ENCODE measurements at places on chromosomes 6 and 20.

DNA sequence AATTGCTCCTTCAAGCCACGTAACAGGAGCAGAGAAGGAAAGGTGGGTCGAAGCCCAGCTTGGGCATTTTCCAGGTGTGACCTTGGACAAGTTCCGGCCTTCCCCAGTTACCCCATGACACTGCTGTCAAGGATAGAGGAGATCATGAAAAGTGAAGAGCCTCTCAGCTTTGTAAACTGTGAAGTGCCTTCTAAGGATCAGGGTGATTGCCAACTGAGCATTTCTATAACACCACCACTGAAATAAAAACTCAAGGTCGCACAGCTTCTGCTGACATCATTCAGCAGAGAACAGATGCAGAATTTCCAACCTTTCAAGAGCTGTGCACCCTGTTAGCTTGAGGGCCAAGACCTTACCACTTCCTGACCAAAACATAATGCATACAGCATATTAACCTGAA lies 24.0 kb upstream of the ZMYND8 start:
- no peak for DNase-seq

DNA sequence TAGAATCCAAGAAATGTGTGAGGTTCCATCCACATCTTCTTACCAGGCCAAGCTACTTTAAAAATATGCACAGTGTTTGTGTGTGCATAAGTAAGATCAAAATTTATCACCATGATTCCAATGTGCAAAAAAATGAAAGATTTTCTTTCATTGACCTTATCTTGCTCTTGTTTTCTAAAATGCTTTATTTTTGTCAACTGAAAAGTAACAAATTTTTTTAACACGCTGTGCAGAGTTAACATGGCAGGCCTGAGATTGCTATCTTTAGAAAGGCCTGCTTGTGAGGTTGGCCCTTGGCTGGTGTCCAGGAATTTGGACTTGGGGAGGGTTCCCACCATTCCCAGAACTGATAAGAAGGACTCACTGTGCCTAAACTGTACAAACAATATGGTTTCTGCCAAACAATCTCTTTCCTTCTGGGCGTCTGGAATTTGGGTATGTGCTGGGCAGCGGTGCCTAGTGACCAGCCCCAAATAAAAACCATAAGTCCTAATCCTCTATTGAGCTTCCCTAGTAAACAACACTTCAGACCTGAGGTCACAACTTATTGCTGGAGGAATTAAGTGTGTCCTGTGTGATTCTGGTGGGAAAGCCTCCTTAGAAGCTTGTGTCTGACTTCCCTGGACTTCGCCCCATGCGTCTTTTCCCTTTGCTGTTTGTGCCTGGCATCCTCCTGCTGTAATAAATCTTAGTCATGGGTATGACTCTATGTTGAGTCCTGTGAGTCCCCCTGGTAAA lies 19.8 kb upstream of the MYLIP start:
- DNase-seq = no peak

DNA sequence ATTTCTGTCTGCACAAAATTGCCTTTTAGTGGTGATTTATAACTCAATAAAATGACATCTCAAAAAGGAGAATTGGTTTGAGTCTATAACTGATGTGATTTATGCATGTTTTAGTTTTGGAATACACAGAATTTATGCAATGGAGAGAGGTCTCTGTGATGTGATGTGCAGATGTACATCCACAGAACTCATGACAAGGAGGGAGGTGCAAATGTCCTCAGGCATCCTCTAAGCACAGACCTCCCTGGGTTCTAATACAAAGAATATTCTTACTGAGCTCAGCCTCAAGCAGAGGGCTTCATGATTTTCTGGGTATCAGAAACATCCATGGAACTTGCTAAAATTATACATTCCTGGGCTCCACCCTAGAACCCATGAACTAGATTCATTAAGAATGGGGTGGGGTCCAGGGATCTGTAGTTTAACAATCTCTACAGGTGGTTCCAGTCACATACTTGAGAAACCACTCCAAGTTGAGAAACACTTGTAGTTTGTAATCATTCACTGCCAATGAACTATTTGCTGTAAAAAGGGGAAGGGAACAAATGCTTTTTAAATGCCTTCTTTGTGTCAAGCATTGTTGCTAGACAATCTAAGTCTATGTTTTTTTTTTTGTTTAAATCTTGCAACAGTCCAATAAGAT lies 60.2 kb upstream of the NEDD9 start:
- DNase-seq = no peak

GRCh38 chr6:100475554-100476320 lies 11.0 kb upstream of the SIM1 start:
- DNase-seq = no peak

- DNase-seq = no peak
These were observed 47.3 kb downstream of the LY86 start for GRCh38 chr6:6635869-6636268.

- DNase-seq = no peak
These were observed 494.7 kb downstream of the CD83 start for GRCh38 chr6:14612016-14612980.

GRCh38 chr6:89217299-89217910 lies at the start of gene GABRR1:
GABRR1 (minus strand) TSS chr6:89217358; CDS start chr6:89217322, 36 bp downstream.
- DNase-seq = no peak

GRCh38 chr6:152100183-152100618 lies 292.7 kb downstream of the ESR1 start:
- no peak for DNase-seq

DNA sequence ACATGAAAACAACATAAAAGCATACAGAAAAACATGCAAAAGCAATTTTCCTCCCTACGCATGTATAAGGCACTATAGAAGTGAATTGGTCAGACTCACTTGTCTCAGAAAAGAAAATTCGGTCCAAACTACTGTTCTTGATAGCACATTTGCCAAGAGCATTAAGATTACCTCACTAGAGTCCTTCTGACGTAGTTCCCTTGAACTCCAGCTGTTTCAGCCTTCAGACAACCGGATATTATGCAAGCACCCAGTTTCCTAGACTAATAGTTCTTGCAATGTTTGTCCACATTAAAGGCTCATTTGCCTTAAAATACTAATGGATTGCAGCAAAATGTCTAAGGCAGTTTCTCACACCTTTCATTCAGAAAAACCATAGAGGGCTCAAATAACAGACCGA lies 2.5 kb upstream of the CASS4 start:
- DNase-seq = no peak

GRCh38 chr20:63132131-63132714 lies 83.7 kb downstream of the YTHDF1 start:
- DNase-seq = no peak

DNA sequence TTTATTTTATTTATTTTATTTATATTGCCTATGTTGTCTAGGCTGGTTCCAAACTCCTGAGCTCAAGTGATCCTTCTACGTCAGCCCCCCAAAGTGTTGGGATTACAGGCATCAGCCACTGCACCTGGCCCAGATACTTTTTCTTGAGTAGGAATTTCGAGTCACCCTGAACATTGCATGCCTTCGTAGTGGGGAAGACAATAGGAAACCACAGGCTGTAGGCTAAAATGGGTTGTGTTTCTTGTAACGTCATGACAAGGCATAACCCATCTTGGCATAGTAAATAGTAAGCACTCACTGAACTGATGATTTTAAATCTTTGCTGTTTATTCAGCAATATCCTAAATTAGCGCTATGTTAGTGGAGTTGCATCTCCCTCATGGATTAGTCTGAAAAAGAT lies 34.9 kb downstream of the PTPN1 start:
- DNase-seq = no peak

DNA sequence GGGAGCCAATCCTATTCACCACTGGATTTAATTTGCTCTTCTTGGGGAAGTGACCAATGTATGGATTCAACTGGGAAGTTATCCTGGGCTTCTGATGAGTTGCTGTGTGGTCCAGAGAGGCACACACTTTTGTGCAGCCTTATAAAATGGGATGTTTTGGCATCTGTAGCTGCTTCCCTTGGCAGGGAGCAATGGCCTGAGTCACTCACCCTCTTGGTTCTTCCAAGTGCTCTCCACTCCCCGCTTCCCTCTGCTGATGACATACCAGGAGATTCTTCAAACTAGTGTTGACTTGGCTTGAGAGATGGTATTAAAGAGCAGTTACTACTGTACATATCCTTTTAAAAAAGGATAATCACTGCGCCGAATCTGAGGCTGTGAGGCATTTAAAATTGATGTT lies 105.8 kb downstream of the JARID2 start:
- no peak for DNase-seq

GRCh38 chr6:47247227-47247797 lies 62.4 kb downstream of the TNFRSF21 start:
- DNase-seq = peak; percentile 31

GRCh38 chr20:2659547-2659946 lies 4.5 kb downstream of the IDH3B start:
- DNase-seq = no peak

DNA sequence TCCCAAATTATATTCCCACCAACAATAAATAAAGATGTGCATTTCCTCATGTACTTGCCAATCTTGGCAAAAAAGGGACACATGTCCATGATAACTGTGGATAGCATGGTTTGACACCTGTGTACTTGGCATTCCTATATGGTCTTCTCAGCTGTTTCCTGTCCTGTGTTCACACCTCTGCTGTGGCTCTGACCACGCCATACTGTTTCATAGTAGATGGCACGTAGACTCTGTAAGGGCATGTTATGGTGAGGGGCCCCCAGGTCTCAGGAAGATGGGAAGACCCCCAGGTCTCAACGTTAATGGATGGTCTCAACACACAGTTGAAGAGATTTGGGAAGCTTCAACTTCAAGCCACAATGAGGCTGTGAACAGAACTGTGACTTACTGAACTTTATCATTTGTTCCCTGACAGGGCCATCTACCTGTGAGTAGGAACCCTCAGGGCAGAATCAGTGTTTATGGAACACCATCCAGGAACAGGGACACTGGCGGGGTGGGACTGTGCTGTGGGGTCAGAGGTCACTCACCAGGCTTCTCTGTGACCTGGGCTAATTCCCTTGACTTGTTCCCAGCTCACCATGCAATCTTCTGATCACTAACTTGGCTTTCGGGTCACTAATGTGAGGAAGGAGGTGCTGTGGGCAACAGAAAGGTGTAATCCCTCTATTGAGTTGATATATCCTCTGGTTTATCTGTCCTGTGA lies 11.8 kb downstream of the ZBTB24 start:
- no peak for DNase-seq

DNA sequence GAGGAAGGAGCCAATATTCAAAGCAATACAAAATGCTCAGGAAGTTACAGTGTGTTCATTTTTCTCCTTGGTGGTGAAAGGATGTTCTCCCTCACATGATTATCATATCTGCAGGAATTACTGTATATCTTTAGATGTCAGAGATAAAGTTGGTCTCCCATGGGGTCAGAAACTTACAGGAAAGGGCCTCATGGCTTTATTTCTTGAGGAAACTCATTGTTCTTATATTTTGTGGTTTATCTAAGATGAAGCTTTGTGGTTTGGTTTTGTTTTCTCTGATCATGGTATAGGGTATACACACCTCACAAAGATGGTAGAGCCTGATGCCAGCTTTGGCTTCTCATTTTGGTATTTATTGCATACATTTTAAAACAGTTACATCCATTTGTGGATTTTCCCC lies 100.5 kb upstream of the STXBP5 start:
- no peak for DNase-seq

DNA sequence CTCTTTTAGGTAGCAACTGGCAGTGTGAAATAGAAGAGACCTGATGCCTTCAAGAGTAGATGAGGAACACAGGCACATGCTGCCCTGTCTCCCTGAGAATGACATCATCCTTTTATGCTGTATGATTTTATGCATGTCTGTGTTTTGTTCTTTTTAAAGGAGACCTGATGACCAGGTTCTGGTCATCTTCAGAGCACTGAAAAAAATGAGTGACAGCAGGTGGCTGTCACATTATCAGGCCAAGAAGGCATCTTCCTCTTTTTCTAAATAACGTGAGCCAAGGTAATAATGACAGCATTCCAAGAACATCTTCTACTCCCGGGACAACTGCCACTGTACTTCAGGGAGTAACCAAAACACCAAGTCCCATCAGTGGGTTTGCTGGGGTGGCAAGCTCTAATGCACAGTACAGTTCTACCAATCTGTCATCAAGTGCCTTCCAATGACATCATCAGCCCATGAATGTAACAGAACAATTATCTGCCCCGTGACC lies 28.9 kb downstream of the CNKSR3 start:
- DNase-seq = no peak

DNA sequence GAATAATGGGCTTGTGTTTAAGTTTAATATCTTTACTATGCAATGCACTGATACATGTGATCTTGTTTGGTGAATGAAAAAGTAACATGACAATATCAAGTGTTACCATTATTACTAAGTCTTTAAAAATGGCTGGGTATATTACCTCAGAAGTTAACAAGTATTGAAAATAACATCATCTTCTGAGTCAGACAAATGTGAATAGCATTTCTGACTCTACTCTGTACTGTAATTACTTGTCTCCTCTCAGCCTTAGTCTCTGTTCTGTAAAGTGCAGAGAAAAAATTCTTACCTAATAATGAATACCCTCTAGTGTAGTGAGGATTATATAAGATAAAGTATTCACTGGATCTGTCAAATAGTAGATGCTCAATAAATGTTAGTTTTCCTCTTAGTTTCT lies 47.0 kb upstream of the GCLC start:
- DNase-seq = no peak

DNA sequence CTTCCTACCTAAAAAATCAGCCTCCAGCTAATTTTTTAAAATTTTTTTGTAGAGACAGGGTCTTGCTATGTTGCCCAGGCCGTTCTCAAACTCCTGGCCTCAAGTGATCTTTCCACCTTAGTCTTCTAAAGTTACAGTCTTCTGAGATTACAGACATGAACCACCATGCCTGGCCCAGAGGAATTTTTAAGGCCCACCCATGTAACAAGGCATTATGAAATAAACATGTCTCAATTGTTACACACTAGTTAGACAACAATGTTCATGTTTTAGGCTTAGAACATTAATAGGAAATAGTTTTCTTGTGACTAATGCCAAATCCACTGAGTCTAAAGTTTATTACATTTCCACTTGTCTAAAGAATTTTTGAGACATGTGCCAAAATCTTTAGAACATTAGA lies 221.2 kb downstream of the LAMA2 start:
- no peak for DNase-seq

DNA sequence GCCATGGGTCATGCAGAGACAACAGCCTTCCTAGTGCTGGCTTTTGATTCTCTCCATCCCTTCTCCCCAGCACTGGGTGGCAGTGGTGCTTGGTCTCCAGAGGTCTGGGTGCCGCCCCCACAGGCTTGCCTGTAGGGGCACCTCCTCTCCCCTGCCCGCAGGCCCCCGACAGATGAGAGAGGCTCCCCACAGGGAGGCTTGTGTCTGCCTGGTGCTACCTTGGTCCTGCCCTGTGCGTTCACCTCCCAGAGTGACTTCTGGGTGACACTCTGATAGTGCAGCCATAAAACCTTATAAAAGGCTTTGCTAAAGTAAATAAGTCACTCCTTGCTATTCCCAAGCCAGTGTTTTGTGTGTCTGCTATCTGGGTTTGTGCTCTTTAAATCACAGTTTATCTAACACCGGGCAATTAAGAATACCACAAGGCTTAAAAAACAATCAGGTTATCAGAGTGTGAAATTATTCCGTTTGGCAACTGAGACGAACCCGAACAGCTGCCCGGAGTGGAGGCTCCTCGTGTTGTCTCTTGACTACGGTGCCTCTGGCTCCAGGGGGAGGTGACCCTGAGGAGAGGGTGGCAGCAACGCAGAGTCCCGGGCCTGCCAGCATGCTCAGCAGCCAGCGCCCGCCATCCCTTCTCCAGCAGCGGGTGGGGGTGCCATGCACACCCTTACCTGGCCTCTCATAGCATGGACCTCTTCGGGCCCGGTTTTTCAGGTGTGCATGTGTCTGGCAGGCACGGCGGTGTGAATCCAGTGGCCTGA lies 5.4 kb upstream of the C20orf204 start:
- DNase-seq = no peak

GRCh38 chr20:36315545-36316351 lies 9.6 kb downstream of the DLGAP4 start:
- no peak for DNase-seq
